Skin of body (tissue), 3 donors: ENCODE measurements at places on chromosomes 2 and 18. TPM values are rescaled to one million over a fixed set of nuclear protein-coding genes. Genes with fewer than 3 reads are reported as not detected.

- no peak for DNase-seq
Observed at GRCh38 chr2:66082581-66082980, 352.3 kb upstream of the MEIS1 start.

TGIF1 gene
- total RNA-seq, result 69.0 TPM

DNA sequence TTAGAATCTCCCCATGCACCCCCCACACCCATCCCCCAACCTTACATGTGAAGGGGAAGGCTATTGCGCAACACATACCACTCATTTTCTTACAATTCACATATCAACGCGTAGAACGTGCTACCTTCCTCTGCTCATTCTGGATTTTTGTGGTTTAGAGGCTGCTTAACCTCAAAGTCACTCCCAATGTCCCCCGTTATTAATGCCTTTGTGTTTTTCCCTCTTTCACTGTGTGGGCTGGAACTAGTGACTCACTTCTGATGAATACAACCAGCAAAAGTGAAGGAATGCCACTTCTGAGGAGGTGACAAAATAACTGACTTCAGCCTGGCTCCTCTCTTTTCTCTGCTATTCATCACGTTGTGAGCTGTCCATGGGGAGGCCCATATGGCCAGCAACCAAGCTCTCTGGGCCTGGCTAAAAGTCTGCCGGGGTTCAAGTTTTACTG, 342.5 kb upstream of the NXPH2 start:
- DNase-seq, result no peak

DNA sequence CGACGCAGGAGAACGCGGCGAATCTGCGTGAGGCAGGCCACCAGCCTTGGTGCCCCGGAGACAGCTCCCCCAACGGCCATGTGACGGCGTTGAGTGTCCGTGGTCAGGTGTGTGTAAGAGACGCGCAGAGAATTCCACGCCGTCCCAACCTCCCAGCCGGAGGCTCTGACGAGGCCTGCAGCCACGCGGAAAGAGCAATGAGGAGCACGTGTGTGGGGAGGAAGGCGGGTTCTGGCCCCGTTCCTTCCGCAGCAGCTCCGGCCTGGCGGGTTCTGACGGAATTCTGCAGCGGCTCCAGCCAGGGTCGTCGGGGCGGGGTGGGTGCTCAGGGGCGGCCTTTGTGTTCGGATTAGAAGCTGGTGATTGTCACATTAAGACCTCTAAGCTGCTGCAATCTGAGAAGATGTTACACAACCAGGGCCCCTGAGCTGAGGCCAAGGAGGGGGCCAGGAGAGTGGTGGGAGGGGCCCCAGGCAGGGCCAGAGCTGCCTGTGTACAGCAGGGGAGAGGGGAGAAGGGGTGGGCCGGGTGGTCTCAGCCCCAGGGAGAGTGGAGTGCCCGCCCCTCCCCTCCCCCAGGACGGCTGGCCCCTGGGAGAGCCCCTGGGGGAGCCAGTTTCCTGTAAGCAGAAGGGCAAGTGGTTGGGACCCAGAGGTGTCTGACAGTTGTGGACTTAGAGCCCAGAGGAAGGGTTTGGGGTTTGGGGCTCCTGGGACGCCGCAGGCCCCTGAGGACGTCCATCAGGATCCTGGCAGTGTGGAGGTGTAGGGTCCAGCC, 5.1 kb upstream of the GAL3ST2 start:
- DNase-seq, result no peak

GRCh38 chr2:231521443-231521842, 8.8 kb downstream of the NMUR1 start:
- no peak for DNase-seq

DNA sequence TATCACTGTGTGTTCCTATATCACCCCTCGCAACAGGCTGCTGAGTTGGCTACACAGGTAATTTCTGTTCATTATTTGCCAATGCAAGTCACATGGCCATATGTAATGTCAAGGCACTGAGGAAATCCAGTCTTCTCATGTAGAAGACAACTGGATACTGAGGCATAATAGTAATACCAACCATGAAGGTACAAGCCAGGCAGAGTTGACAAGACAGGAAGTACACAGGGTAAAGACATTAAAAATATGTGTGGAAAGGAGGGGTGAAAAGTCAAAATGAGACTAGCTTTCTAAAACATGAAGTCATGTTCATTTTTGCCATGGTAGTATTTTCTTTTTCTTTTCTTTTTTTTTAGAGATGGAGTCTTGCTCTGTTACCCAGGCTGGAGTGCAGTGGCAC, 17.5 kb upstream of the RNF138 start:
- no peak for DNase-seq

PRSS56 gene
- total RNA-seq, result not detected

SLC8A1 gene
- total RNA-seq, result 35.5 TPM

DNA sequence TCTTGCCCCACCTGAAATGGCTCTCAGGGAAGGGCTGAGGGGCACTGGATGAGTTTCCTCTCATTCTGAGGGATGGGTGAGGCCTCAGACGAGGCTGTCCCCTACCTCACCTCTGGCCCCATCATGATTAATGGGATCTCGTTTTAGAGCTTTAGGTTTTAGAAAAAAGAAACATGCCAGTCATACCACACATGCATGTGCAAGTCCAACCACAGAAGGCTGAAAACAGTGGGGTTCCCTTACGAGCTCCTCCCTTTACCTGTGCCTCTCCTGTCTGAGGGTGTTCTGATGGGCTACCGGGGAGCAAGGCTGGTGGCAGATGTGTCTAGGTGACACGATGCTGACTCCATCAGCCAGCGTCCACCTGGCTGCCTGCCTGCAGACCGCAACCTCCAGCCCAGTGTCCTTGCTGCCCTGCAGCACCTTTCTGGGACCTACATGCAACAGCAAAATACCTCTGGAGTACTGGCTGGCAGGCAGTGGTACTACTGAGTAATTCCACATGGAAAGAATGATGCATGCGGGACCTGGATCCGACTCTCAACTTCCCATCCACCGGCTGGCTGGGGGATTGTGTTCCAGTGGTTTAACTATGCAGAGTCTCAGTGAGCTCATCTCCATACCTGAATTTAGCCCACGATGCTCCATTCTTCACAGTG, 9.1 kb upstream of the LYPD6B start:
- DNase-seq, result no peak

DNA sequence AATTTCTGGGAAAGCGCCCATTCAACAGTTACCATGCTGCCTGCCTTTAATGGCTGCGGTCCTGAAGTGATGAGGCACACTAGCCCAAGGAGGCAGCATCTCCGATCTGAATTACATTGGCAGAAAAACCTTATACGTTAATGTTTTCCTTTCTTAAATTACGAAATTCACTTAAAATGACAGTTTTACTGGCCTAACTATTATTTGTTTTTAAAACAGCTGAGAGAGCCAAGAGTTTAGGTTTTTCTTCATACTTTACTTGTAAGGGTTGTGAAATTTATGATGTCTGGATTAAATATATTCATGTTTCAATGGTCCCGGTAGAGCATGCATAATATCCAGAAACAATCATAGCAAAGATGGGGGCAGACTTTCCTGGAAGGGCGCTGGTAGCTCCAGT, 115.2 kb upstream of the REV1 start:
- peak; percentile 65 for DNase-seq

- DNase-seq, result no peak
Observed at GRCh38 chr2:187250137-187250536, 197.9 kb downstream of the CALCRL start.

DNA sequence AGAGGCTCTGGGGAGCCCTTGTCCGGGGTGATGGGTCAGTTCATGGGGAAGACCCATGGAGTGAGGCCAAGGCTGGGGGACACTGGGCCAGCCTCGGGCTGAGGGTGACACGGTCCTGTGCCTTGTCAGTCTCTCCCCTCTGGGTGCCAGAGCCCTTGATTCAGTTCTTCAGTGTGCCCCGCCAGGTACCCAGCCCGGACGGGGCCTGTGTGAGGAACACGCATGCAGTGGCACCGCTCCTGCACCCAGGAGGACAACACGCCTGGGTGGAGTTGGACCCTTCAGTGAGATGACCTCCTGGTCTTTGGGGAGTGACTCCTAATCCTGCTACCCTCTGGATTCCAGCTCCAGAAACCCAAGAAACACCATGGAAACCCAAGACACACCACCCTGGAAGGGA, 264.4 kb downstream of the LOXHD1 start:
- DNase-seq, result no peak

DNA sequence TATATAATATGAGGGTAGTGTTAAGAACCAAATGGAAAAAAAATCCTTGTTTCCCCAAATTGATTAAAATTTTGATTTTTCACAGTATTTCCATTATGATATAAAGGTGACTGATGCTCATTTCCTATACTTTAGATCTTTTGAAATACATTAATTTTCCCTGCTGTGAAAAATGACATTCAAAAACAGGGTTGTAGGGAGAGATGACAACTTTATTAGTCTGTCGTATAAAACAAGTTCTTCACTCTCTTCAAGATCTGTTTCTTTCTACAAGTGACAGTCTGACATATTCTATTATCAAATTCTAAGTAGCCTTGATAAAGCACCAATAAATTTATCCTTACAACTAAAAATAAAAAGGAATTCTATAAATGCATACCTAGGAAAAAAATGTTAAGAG, 45.3 kb upstream of the VWC2L start:
- DNase-seq, result no peak

- no peak for DNase-seq
Observed at GRCh38 chr2:238422285-238422684, 4.4 kb upstream of the ASB1 start.
